A549 treated with Hydrocortisone at 1 μM for 4 hours (cell line): ENCODE measurements at places on chromosomes 1 and 21. TPM values are rescaled to one million over a fixed set of nuclear protein-coding genes. Genes with fewer than 3 reads are reported as not detected.

GPR89B gene
- 3.2 to 4.7 TPM (median 3.9 TPM) in 5 replicates for total RNA-seq

SPRR1B gene
- not detected in 5 replicates for total RNA-seq

TESK2 gene
- total RNA-seq, result 0.08 to 0.32 TPM (median 0.17 TPM) in 5 replicates

LRRC8D gene
- 27.0 to 40.3 TPM (median 35.1 TPM) in 5 replicates for total RNA-seq

ADORA1 gene
- total RNA-seq, result 0.59 to 0.90 TPM (median 0.72 TPM) in 5 replicates

RSPH1 gene
- total RNA-seq, result 0.63 to 0.93 TPM (median 0.84 TPM) in 5 replicates

LCE3E gene
- 0.30 TPM in 1 of 5 replicates, not detected in the others for total RNA-seq

ACTN2 gene
- 0.01 to 0.15 TPM (median 0.06 TPM) in 4 of 5 replicates, not detected in the other for total RNA-seq

CELF3 gene
- total RNA-seq, result not detected in 5 replicates

CD1E gene
- not detected in 5 replicates for total RNA-seq

SOAT1 gene
- total RNA-seq, result 26.0 to 32.3 TPM (median 29.5 TPM) in 5 replicates

SLC6A17 gene
- total RNA-seq, result 4.7 to 6.0 TPM (median 5.2 TPM) in 5 replicates

LCE2A gene
- not detected in 5 replicates for total RNA-seq

TMEM82 gene
- not detected in 5 replicates for total RNA-seq

EPHA8 gene
- 0.02 to 0.03 TPM (median 0.03 TPM) in 4 of 5 replicates, not detected in the other for total RNA-seq

KRTAP8-1 gene
- not detected in 5 replicates for total RNA-seq

KMO gene
- 0.37 to 1.2 TPM (median 0.53 TPM) in 5 replicates for total RNA-seq

FCER1A gene
- not detected in 5 replicates for total RNA-seq

NPHP4 gene
- total RNA-seq, result 4.4 to 5.5 TPM (median 5.1 TPM) in 5 replicates

WNT4 gene
- 0.10 to 0.44 TPM (median 0.23 TPM) in 5 replicates for total RNA-seq

CFAP57 gene
- total RNA-seq, result 0.28 to 0.68 TPM (median 0.36 TPM) in 5 replicates

PCAT6 gene
- total RNA-seq, result 2.6 to 4.2 TPM (median 3.8 TPM) in 5 replicates

HSPA6 gene
- 1.4 to 7.1 TPM (median 1.8 TPM) in 5 replicates for total RNA-seq

HRNR gene
- not detected in 5 replicates for total RNA-seq
